Cardiac septum (tissue), 1 donor: ENCODE measurements at places on chromosomes 2 and 18. TPM values are rescaled to one million over a fixed set of nuclear protein-coding genes. Genes with fewer than 3 reads are reported as not detected.

GRCh38 chr2:143901185-143901842, 618.6 kb downstream of the ZEB2 start:
- DNase-seq: no peak

The EPG5 gene
- 16.7 TPM for total RNA-seq

GRCh38 chr18:47175283-47175897, 774 bp downstream of the IER3IP1 start:
- DNase-seq: no peak

The MYOM1 gene
- total RNA-seq: 878 TPM

The HMSD gene
- total RNA-seq: 1.1 TPM
